NAMALWA (cell line): ENCODE measurements at places on chromosomes 3 and 15.
A peak's percentile ranks its signal among the peaks of the same experiment; 100 is the strongest.

GRCh38 chr3:188889054-188889491 is 282.7 kb upstream of the TPRG1 start:
- DNase-seq: no peak

DNA sequence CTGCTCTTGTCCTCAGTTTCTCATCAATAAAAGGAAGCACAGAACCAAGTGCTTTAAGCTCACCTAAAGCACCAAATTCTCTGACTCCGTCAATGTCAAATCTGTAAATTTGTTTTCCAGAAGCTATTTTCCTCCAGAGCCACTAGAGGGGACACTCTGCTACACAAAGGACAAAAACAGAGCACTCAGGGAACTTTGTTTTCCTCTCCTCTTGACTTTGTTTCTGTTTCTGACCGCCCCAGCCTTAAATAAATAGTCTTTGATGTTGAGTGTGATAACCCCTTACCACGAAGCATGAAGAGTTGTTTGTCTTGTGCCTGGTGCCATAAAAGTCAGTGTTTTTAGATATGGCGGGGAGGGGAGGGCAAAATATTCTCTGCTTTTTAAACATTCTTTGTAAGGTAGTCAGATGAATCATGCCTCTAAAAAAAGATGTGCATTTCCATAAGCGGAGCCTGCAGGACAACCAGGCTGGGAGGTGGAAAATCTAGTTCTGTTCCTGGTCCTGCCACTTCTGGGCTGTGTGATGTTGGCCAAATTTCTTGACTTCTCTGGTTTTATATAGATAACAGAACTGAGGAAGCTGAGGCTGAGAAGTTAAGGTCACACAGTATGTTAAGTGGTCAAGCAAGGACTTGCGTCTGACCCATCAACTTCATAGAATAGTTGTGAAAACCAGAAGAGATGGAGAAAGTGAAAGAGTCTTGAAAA is 7.3 kb upstream of the ZBTB38 start:
- peak; percentile 71 for DNase-seq

DNA sequence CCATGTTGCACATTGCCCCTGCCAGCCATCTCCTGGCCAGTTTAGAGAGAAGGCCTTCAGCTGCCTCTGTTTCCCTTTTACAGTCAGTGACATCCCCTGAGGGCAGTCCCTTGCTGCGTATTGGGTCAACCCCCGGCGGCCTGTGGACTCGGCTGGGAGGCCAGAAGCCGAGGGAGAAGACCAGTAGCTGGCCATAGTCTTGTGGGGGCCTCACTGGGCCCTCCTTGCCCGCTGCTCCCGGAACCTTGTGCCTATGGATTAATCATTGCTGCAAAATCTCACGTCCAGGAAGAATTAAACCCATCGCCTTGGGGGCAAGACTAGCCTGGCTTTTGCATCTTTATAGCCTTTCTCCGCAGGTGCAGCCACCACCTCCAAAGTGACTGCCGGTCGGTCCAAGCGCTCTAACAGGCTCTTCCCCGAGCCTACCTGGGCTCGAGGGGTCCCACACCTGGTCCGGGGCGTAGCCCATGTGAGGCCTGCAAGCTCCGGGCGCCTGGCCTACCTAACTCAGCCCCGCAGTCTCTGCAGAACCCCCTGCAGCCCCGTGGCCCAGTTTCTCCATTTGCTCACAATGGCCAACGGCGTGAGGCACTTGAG is 870 bp upstream of the CHAC1 start:
- DNase-seq: no peak

- no peak for DNase-seq
These were observed 97.6 kb upstream of the PSMD6 start for GRCh38 chr3:64120876-64121275.

DNA sequence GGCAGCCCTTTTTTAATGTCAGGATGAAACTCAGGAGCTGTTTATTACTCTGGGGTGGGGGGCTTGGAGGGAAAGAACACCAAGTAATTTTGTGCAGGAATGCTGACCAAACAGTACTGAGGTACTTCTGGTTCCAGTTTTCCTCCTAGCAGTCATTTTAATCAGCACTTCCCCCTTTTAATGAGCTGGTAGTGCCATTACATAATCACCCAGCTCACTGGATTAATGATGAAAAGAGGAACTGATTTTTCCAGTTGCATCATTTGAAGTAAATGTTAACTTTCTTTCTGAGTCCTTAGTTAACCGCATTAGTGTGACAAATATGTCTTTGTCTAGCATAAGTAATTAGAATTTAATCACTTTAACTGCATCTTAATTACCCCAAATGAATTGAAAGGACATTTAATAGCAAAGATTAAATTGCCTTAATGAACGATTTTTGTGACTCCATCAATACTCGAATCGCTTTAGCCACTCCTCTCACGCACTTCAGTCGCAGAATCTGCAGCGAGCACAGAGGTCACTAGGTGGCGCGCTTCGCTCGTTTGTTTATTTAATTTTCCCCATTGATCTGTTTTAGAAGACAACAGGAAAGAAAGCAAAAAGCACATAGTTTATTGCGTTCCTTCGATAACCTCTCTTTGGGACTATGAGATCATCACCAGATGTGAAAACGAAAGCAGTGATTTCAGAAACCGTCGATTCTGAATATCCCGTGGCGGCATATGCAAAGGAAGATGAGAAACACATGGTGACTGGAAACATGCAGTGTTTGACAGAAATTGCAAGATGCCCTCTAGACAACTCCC is 9.8 kb downstream of the ONECUT1 start:
- peak; percentile 90 for DNase-seq

DNA sequence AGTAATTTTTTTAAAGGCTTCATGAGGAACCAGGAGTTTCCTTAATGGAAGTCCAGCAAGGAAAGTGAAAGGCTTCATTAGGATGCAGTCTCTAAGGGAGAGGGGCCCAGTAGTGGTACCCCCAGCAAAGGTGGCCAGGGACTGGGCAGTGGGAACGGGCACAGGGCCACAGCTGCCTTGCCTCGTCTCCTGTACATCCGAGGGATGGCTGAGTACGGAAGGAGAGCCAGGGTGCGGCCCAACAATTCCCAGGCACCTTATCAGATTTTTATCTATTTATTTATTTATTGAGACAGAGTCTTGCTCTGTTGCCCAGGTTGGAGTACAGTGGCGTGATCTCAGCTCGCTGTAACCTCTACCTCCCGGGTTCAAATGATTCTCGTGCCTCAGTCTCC is 14.5 kb downstream of the SEMA3G start:
- DNase-seq: no peak
